Karpas-422 (cell line): ENCODE measurements at places on chromosomes 12 and 14.

GRCh38 chr14:94564381-94564780, 3.1 kb downstream of the SERPINA4 start:
- H3K27me3 ChIP-seq, result no peaks in the 10 kb centered on the region; the same call in 1 of the 2 replicates
- no peak overlapping the region for H3K27ac ChIP-seq

- no peak overlapping the region for H3K27ac ChIP-seq
- no peaks in the 10 kb centered on the region for H3K4me1 ChIP-seq
- H3K36me3 ChIP-seq, result no peaks in the 10 kb centered on the region
- no peaks in the 10 kb centered on the region for H3K27me3 ChIP-seq
Measured at GRCh38 chr14:68961781-68962584, 17.1 kb downstream of the ACTN1 start.

DNA sequence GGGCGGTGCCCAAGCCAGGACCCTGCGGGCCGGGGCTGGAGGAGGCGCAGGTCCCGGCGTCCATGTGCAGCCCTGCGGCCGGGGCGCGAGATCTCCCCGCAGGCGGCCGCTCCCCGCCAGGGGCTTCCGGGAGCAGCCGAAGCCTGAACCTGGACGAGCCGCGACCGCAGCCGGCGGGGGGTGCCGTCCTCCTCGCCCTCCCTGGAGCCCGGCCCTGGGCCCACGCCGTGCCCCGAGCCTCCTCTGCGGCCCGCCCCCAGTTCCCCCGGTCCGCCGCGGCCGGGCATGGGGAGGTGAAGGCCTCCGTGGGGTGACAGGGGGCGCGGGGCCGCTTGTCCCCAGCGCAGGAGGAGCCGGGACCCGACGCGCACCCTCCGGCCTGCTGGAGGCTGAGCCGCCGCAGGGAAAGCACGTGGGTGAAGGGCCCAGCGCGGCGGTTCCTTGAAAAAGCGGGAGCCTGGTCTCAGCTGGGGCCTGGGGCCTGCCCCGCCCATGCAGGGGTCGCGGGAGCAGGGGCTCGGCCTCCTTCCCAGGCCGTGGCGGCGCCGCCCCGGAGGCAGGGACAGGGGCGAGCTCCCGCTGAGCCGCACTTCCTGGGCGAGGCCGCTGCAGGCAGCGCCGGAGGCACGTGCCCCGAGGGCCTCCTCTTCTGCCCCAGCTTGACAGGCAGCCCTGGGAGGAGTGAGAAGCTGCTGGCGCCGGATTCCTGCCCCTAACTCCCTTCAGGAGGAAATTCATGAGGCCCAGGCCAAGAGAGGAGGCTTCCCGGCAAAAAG, 55.6 kb upstream of the PPP2R5C start:
- H3K27ac ChIP-seq, result no peak overlapping the region
- no peaks in the 10 kb centered on the region for H3K27me3 ChIP-seq
- DNase-seq, result no peak
- no peak overlapping the region for H3K4me3 ChIP-seq

GRCh38 chr12:22746720-22747119, 121.7 kb downstream of the ETNK1 start:
- no peak for DNase-seq
- H3K27me3 ChIP-seq, result no peaks in the 10 kb centered on the region
- no peaks in the 10 kb centered on the region for H3K4me1 ChIP-seq
- no peaks in the 10 kb centered on the region for H3K36me3 ChIP-seq
- H3K27ac ChIP-seq, result no peak overlapping the region

- H3K36me3 ChIP-seq, result peaks cover 11% of the 10 kb centered on the region; the same call in 1 of the 2 replicates
- H3K4me1 ChIP-seq, result peaks cover 72% of the 10 kb centered on the region
- peak overlapping the region; percentile 86 for H3K4me3 ChIP-seq
- H3K27ac ChIP-seq, result peak overlapping the region; percentile 72
Measured at GRCh38 chr12:12717586-12718380, 615 bp downstream of the CDKN1B start.

DNA sequence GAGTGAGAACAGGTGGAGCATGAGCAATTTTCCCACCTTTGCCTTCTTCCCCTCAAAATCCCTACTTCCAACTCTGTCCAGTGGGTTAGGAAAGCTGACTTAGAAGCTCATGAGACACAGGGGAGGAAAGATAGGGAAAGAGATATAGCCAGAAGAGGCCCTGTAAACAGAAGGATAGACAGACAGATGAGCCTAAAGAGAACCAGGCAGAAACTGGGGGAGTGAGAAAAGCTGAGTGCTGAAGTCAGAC, 5.0 kb downstream of the AJUBA start:
- DNase-seq, result no peak
- no peaks in the 10 kb centered on the region for H3K36me3 ChIP-seq
- peaks cover 15% of the 10 kb centered on the region for H3K4me1 ChIP-seq
- H3K27me3 ChIP-seq, result no peaks in the 10 kb centered on the region
- no peak overlapping the region for H3K4me3 ChIP-seq
